Glutamatergic neuron (in vitro differentiated cells): ENCODE measurements at places on chromosomes 2 and 18. TPM values are rescaled to one million over a fixed set of nuclear protein-coding genes. Genes with fewer than 3 reads are reported as not detected.

DNA sequence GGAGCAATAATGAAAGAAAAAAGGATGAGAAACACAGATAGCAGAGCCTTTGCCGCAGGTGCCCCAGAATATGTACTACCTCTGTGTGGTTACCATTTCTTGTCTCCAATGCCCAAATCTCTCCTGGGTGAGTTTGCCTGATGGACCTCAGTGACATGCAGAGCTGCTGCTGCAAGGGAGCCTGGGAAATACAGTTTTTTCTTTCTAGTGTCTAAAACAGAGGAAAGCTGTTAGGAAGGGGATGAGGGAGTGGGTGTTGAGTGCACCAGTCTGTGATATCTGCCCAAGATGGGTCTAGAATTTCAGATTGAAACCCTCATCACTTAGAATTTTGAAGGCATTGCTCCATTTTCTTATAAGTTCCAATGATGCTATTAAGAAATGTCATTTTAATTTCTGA is 9.9 kb upstream of the MBOAT2 start:
- no peak for DNase-seq

Gene TNFAIP6
- total RNA-seq, result not detected

Gene ANTXR1
- 26.7 TPM for total RNA-seq

GRCh38 chr2:117918608-117919007 is 95.3 kb downstream of the CCDC93 start:
- no peak for DNase-seq

DNA sequence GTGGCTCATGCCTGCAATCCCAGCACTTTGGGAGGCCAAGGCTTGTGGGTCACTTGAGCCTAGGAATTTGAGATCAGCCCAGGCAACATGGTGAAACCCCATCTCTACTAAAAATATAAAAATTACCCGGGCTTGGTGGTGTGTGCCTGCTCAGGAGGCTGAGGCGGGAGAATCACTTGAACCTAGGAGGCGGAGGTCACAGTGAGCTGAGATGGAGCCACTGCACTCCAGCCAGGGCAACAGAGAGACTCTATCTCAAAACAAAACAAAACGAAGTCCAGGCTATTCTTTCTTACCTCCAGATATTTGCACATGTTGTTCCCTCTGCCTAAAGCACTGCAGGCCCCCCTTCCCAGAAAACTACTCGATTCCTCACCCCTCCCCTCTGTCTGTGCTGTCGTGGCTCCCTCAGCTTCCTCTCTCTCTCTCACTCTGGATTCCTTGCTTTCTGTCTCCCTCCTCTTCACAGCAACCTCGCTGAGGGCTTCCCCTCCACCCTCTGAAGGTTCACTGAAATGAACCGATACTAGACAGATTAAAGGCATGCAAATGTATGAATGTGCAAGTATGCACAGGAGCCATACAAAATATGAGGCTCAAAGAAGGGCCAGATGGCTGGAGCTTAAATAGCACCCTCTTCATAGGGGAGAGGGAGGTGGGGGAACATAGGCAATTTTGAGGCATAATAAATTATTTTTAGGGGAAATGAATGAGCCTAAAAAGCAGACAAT is 18.5 kb downstream of the TMEM177 start:
- no peak for DNase-seq

DNA sequence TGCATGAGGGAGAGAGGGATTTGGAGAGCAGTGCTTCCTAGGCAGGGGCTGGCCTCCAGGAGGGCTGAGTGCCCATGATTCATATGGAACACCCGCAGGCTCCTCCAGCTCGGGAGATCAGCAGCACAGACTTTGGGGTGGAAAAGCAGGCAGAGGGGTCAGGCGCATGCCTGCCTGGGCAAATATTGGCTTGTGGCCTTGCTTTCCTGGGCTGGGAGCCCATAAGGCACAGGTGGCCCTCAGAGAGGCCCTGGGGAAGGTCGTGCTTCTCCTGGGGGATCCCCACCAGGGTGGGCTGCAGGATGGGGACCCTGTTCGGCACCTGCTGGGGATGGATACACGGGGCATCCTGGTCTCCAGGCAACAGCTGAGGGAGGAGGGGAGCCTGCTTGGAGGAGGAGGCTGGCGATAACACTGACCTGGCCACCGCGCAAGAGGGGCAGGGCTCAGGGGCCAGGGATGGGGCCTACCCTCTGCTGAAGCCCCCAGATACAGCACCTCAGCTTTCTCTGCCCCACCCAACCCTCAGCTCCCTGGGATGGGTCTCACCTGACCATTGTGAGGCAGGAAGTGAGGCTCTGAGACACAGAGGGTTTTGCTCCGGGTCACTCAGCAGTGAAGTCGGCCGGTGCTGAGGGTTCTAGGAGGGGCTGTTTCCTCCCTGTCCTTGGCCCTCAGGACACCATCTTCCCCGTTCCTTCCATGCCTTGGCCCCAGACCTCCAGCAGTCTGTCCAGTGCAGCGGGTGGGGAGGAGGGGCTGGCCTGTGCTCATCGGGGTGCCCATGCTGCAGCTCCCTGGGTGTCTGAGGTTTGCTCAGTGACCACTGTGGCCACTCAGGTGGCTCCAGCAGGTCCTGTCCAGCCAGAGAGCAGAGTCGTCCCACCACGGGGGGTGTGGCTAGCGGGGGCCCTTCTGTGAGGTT is 12.0 kb downstream of the AQP12A start:
- no peak for DNase-seq

Gene FAM237A
- not detected for total RNA-seq

Gene METTL4
- total RNA-seq, result 15.4 TPM

- no peak for DNase-seq
Measured at GRCh38 chr18:33826151-33826550, 248.1 kb downstream of the ASXL3 start.
